ENCODE measurements at places on chromosomes 13 and 19.

- peak; percentile 86 for DNase-seq
Observed at GRCh38 chr19:3692141-3693024, 7.9 kb downstream of the PIP5K1C start.

DNA sequence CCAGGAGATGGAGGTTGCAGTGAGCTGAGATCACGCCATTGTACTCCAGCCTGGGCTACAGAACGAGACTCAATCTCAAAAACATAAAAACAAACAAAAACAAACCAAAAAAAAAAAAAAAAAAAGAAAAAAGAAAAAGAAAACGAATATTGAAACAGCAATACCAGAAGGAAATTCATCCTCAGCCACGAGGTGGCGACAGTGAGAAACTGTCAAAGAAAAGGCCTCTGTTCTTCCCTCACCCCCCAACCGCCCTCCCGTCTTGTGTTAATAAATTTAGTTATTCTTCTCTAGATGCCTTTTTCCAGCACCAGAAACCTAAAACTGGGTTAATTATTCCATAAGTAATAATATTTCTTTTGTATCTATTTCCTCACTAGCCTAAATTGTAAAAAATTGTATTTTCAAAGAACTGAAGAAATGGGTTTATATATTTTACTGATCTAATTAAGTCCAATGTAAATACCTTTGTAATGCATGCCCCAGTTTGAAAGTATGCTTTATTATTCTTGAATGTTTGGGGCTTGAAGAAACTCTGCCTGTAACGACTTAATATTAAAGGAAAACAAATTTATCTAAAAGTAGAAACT, 38.6 kb downstream of the LIG4 start:
- DNase-seq, result no peak

- no peak for DNase-seq
Observed at GRCh38 chr13:38564256-38565150, 122.4 kb upstream of the FREM2 start.

- peak; percentile 2 for DNase-seq
Observed at GRCh38 chr19:20359933-20360720, 193.1 kb downstream of the ZNF486 start.

DNA sequence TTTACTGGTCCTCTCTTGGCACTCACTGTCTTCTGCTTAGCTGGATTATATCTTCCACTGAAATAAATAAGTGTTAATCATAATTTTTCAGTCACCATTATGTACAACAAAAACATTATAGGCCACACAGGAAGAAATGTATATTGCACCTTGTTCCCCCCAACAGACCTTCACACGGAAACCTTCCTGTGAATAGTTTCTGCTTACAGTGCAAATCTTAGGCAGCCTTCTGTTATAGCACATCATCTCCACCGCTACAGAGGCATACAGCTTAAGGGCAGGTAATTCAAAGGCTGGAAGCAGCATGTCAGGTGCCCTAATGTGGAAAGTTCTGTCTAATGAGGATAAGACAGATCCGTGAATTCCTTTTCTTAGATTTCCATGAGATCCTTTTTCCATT, 16.9 kb upstream of the SOHLH2 start:
- no peak for DNase-seq
